ENCODE measurements at places on chromosomes 6 and 20.

- H3K27me3 ChIP-seq = no peaks in the 10 kb centered on the region
- H3K4me3 ChIP-seq = no peak overlapping the region
- no peaks in the 10 kb centered on the region for H3K4me1 ChIP-seq
These were observed 45.4 kb downstream of the CEP162 start for GRCh38 chr6:84182001-84182400.

DNA sequence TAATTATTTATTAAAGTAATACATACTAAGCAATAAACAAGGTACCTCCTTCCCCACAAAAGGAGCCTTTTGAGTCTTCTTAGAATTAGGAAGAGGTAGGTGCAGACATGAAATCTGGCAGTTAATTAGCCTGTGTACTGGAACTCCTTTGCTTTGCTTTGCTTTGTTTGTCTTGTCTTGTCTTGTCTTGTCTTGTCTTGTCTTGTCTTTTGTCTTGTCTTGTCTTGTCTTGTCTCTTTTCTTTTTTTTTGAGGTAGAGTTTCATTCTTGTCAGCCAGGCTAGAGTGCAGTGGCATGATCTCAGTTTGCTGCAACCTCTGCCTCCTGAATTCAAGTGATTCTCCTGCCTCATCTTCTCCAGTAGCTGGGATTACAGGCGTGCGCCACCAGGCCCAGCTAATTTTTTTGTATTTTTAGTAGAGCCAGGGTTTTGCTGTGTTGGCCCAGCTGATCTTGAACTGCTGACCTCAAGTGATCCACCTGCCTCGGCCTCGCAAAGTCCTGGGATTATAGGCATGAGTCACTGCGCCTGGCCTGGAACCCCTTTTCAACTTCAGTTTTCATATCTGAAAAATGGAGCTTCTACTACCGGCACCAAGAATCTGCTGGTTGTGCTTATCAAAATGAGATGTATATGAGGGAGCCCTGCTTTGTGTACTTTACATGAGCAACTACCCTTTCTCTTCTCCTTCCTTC, 301.2 kb downstream of the CDKAL1 start:
- H3K4me3 ChIP-seq = no peak overlapping the region
- no peak for DNase-seq
- H3K27me3 ChIP-seq = no peaks in the 10 kb centered on the region
- no peak overlapping the region for H3K27ac ChIP-seq
- no peaks in the 10 kb centered on the region for H3K4me1 ChIP-seq
- H3K36me3 ChIP-seq = peaks cover 1% of the 10 kb centered on the region

GRCh38 chr6:6826095-6826901, 237.8 kb downstream of the LY86 start:
- no peaks in the 10 kb centered on the region for H3K4me1 ChIP-seq
- no peak overlapping the region for H3K27ac ChIP-seq
- H3K36me3 ChIP-seq = no peaks in the 10 kb centered on the region
- no peak overlapping the region for H3K4me3 ChIP-seq

DNA sequence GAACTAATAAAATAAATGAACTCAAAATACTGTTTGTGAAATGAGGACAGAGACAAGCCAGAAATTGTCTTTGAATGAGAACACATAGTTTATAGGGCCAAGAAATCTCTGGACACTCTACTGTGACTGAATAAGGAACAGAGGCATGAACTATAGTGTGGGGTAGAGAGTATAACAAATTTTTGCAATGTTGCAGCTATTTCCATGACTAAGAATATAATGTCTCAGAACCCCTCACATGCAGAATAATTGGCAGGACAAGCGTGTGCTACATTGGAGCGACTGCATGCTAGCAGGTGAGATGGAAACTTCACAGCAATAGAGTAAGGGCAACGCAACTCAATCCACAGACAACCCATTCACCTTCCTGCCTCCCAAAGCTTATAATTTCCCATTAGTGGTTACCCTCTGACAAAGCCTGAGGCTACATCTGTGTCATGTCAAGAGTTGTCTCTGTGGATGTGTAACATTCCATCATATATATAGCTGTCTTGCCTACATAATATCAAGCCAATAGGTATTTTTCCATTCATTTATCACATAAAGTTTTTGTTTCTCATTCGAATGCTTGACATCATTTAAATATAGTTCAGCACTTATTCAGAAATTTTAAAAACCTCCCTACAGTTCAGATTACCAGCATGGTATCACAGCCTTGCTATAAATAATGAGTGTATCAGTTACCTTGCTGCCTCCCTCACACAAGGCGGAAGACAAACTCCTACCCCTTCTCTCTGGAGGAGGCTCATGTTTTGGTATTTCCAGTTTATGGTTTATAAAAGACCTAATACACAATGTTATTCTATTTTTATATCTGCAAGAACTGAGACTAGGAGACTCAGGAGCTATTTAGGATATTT, 47.9 kb upstream of the ECHDC1 start:
- no peak overlapping the region for H3K4me3 ChIP-seq
- H3K36me3 ChIP-seq = no peaks in the 10 kb centered on the region
- no peak for DNase-seq
- no peak overlapping the region for H3K27ac ChIP-seq
- no peaks in the 10 kb centered on the region for H3K27me3 ChIP-seq
- no peaks in the 10 kb centered on the region for H3K4me1 ChIP-seq

- H3K27ac ChIP-seq = peak overlapping the region; percentile 91
- peaks cover 63% of the 10 kb centered on the region for H3K4me1 ChIP-seq
- no peaks in the 10 kb centered on the region for H3K27me3 ChIP-seq
- no peak for DNase-seq
These were observed 251.5 kb downstream of the SOX4 start for GRCh38 chr6:21845018-21845417.
